ENCODE measurements at places on chromosomes 7 and 10.
A peak's percentile ranks its signal among the peaks of the same experiment; 100 is the strongest.

- peak; percentile 42 for DNase-seq
Measured at GRCh38 chr10:32207544-32207943, 139.4 kb downstream of the EPC1 start.

- no peak for DNase-seq
Measured at GRCh38 chr7:108086546-108086945, 43.6 kb downstream of the LAMB4 start.

- DNase-seq, result no peak
Measured at GRCh38 chr7:125126376-125126775, 196.8 kb upstream of the POT1 start.

DNA sequence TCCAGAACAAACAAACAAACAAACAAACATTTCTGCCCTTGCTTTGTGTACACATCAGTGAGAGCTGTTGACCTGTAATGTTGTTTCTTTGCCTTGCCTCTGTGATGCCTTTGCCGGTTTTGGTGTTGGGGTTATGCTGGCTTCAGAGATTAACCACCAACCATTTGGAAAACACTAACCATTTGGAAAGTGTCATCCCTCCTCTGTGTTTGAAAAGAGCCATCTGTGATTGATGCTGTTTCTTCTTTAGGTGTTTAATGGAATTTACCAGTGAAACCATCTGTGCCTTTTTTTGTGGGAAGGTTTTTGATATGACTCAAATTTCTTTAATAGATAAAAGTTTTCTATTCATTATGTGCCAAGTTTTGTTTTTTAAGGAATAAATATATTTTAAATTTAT, 46.5 kb downstream of the INPP5A start:
- DNase-seq, result no peak

DNA sequence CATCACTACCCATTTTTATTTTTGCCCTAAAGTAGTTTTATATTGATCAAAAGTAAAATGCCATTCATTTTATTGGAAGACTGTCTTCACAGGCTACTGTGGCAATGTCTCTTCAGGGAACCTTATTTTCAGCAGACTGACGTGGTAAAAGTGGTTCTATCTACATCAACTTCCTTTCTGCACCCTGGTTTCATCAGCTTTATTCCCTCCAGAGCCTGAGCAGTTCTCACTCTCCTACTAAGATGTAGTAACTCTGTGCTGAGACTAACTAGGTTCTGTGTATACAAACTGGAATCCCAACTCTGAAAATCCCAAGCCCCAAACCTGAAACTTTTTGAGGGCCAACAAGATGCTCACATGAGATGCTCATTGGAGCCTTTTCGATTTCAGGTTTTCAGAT, 155.3 kb downstream of the SFMBT2 start:
- DNase-seq, result no peak

GRCh38 chr7:141617280-141617679, 66.1 kb downstream of the AGK start:
- DNase-seq, result no peak

DNA sequence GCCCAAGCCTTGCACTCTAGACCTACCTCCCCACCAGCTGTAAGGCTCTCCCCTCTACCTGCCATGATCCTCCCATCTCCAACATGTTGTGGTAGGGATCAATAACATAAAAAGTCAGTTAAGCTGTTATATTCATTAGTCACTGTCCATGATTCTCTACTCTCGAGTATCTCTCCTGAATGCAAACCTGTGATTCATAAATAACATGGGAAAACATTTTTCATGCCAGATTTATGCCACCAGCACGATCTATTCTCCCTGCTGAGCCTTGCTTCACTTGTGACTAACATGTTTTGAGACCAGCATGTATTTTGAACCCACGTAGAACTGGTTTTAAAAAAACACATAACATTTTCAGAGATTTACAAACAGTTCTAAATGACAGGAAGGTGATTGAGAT, 30.3 kb downstream of the TMEM168 start:
- no peak for DNase-seq

DNA sequence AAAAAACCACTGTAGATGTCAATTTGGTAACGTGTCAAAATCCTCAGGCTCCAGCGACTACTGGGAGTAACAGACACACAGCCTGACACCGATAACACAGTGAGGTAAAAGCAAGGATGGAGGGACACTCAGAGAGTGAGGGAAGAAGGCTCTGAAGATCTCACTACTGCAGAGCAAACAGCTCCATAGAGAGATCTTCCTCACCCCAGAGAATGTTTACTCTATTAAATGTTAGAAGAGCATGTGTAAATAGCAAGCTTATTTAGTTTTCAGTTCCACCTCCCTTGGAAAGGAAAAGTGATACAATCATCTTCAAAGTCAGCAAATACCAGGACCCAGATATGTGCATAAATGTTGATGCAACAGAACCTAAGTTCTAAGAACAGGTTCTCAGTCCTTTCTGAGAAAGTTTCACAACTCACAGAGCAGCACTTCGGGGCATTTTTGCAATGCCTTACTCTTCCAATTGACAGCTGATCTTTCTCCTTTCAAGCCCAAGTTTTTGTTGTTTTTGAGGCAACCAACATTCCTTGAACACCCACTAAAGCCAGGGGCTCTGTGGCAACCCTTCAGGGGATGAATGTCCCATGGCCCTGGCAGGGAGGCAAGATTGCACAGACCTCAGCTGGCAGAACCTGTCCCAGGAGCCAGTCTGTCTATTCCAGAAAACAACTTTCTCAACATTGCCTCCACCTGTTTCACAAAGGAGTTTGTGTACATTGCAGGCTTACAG, 177.4 kb downstream of the SFMBT2 start:
- no peak for DNase-seq

GRCh38 chr7:37083311-37084096, 359.2 kb upstream of the AOAH start:
- no peak for DNase-seq

DNA sequence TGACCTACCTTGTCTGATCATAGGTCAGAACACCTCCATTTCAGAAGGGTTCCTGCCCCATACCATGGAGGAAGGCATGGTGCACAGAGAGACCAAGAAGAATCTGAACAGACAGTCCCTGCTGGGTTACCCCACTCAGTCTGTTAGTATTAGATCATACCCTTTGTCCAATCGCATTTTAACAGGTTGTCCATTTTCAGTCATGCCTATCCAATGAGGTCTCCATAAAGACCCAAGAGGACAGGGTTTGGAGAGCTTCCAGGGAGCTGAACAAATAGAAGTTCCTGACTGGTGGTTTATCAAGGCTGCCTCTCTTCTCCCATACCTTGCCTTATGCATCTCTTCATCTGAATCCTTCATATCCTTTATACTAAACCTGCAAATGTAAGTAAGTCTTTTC, 21.2 kb upstream of the SLC16A12 start:
- no peak for DNase-seq

DNA sequence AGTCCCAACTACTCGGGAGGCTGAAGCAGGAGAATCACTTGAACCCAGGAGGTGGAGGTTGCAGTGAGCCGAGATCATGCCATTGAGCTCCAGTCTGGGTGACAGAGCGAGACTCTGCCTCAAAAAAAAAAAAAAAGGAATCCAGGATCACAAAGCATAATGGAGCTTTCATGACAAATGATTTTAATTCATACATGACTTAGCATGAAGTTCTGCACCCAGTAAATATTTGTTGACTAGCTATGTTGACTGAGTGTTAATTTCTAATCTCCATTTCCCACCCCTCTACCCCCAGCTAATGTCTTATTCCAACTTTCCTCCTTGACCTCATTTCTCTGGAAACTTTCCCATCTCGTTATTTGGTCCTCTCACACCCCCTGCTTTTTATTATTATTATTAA, 53.3 kb downstream of the ATOH7 start:
- no peak for DNase-seq

- DNase-seq, result no peak
Measured at GRCh38 chr7:108308903-108309302, 147.3 kb downstream of the NRCAM start.

GRCh38 chr10:131453721-131454634, 142.5 kb upstream of the TCERG1L start:
- DNase-seq, result peak; percentile 20

- DNase-seq, result peak; percentile 44
Measured at GRCh38 chr7:70856901-70857630, 274.9 kb upstream of the GALNT17 start.

- DNase-seq, result no peak
Measured at GRCh38 chr7:31373337-31374289, 33.1 kb upstream of the NEUROD6 start.

GRCh38 chr7:158077151-158077840, 510.3 kb downstream of the PTPRN2 start:
- DNase-seq, result no peak

DNA sequence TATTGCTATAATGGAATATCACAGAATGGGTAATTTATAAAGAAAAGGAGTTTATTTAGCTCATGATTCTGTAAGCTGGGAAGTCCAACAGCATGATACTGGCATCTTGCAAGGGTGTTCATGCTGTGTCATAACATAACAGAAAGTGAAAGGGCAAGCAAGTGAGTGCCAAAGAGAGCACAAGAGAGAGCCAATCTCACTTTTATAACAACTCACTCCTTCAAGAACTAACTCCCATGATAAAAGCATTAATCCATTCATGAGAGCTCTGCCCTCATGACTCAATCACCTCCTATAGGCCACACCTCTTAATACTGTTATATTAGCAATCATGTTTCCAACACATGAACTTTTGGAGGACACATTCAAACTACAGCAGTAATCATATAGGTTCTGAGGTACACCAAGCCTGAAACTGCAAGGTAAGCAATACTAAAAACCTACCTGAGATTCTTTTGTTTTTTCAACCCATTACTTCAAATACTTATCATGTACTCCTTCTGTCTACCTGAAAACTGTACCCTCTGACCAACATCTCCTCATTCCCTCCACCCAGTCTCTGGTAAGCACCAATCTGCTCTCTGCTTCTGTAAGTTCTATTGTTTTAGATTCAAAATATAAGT, 219.7 kb downstream of the MTERF1 start:
- no peak for DNase-seq

GRCh38 chr10:35378541-35379210, 42.4 kb downstream of the CCNY start:
- DNase-seq, result no peak

GRCh38 chr10:70167246-70167645, 3.1 kb downstream of the SAR1A start:
- no peak for DNase-seq

GRCh38 chr7:148118371-148118770, 472.2 kb upstream of the C7orf33 start:
- no peak for DNase-seq

DNA sequence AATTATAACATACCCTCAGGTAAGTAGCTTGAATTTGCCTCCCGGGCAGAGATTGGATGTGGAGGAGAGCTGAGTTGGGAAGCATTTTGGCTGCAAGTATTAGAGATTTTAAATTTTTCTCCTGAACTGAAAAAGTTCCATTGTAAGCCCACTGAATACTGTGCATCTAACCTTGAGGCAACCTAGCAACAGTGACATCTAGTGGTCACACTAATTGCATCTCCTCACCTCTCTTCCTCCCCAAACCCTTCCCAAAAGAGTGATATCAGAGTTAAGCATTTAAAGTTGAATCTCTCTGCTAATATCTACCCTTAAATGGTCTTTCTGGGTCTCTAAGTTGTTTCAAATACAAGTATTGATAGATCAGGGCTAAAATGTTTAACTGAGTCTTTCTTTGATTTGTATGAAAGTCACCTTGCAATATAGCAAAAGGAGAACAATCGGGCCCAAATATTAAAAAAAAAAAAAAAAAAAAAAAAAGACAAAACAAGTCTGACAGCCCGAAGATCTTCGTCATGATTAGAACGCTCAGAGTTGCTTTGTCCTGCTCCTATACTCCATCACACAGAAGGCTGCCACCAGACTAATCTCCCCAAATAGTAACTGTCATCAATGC, 40.4 kb upstream of the DLX5 start:
- peak; percentile 18 for DNase-seq

DNA sequence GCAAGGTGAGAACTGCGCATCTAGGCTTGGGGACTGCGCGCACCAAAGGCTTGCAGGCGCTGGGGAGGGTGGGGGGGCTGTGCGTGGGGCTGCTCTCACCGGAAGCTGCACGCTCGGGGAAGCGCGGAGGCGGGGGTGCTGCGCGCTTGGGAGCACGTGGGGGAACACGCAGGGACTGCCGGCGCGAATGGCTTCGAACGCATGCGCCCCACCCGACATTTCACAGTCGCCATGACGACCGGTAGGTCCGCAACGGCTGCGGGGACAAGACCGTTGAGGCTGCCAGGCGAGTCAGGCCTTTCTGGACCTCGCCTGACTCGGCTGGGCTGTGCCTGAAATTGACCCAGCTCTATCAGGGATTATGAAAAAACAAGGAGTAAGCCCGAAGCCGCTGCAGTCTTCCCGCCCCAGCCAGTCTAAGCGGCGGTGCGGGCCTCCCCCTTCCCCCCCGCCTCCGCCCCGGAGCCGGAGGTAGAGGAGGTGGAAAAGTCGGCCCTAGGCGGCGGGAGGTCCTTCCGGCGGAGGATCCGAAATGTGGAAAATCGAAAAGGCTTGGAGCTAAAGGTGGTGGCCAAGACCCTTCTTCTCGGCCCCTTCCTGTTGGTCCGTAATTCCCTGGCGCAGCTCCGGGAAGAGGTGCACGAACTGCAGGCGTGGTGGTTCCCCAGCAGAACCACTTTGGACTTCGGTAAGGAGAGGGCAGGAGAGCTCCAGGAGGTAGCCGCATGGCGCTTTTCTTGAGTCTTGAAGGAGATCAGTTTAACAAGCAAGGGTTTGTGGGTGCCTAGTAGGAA, 34.9 kb upstream of the STEAP1 start:
- no peak for DNase-seq

- no peak for DNase-seq
Measured at GRCh38 chr7:20327055-20327454, 3.6 kb upstream of the ITGB8 start.

GRCh38 chr10:42943025-42943818, 133.6 kb upstream of the RET start:
- DNase-seq, result no peak

DNA sequence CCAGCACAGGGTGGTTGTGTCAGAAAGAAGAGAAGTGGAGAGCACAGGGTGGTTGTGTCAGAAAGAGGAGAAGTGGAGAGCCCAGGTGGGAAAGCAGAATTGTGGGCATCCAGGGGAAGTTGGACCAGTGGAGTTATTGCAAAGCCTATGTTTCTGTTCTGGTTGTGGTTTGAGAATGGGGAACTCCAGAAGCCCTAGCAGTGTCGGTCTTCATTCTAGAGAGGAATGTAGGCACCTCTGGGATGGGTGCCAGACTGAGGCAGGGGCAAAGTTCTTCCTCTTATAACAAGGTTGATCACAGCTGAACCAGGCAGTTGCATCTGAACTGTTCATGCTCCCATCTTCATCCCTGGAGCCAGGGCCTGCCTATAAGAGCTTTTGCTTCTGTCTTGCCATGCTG, 954 bp downstream of the FSCN3 start:
- no peak for DNase-seq

GRCh38 chr10:23413629-23414089, 25.2 kb upstream of the OTUD1 start:
- no peak for DNase-seq

GRCh38 chr7:84207025-84207424, 12.4 kb upstream of the SEMA3A start:
- DNase-seq, result no peak

GRCh38 chr7:45654341-45654740, 80.2 kb downstream of the ADCY1 start:
- DNase-seq, result no peak

GRCh38 chr10:115654961-115655360, 561.8 kb downstream of the ATRNL1 start:
- DNase-seq, result no peak

Data from activated gamma-delta T cell treated with Interleukin-2 at 50 U/mL for 16 hours (primary cell).